ENCODE measurements at places on chromosomes 12 and 14.

DNA sequence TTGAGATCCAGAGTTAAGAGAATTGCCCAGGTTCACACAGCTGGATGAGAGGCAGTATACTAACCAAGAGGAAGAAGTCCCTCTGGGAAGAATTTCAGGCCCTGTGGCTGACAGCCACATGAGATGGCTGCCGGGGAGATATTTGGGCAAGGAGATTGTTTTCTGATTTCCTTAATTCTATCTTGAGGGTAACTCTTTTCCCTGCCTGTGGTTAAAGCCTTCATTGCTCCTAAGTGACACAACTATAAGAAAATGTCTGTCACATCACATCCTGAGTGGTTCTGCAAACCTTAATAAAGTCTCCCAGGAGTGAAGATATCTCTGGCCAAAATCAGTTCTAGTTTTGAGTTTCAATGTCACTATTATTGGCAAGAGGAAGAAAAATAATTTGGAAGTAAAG, 9.6 kb downstream of the ARHGDIB start:
- DNase-seq, result no peak
- no peak overlapping the region for H3K27ac ChIP-seq
- no peaks in the 10 kb centered on the region for H3K27me3 ChIP-seq
- no peak overlapping the region for H3K4me3 ChIP-seq

- no peaks in the 10 kb centered on the region for H3K27me3 ChIP-seq
- no peak overlapping the region for H3K27ac ChIP-seq
- peaks cover 4% of the 10 kb centered on the region for H3K4me1 ChIP-seq
- DNase-seq, result no peak
- H3K36me3 ChIP-seq, result no peaks in the 10 kb centered on the region
- no peak overlapping the region for H3K4me3 ChIP-seq
Measured at GRCh38 chr14:65517635-65518542, 105.4 kb downstream of the FUT8 start.

GRCh38 chr12:113407931-113408600, 4.4 kb upstream of the SDS start:
- peaks cover 4% of the 10 kb centered on the region for H3K4me1 ChIP-seq
- no peaks in the 10 kb centered on the region for H3K27me3 ChIP-seq

DNA sequence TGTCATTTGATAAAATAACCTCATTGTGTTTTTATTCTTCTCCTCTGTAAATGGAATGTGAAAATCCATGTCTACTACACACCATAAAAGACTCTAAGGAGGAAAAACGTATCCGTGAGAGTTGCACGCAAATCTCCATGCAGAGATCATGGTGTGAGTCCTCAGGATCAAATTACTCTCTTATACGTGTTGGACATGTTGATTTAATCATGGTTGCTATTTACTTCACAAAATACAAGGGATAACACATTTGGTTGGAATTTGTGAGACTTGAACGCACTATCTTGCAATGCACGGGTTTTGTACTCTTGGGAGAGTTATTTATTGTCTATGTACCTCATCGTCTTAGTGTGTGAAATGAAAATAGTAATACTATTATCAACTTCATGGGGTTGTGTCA, 128.0 kb upstream of the RASSF8 start:
- H3K27ac ChIP-seq, result no peak overlapping the region
- H3K4me3 ChIP-seq, result no peak overlapping the region

DNA sequence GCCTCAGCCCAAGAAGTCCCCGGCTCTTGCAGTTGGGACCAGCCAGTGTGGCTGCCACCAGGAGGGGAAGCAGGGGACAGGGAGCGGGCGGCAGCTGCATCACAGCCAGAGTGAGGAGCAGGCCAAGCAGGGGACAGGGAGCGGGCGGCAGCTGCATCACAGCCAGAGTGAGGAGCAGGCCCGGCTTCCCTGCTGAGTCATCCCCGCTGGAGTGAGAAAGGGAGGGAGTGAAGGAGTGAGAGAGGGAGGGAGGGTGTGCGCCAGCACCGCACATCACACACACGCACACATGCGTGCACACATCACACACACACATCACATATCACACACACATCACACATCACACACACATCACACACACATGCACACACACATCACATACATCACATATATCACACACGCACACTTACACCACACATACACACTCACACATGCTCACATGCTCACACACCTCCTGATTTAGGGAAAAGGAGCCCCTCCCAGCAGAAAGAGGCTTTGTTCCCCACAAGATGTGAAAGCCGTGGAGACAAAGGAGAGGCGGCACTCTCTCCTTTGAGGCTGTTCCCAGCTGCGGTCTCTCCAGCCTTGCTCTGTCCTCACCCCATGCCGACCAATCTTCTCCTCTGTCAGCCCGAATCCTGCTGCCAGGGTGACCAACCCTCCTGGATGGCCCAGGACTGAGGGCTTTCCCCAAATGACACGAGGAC, 16.7 kb upstream of the ZDHHC22 start:
- no peaks in the 10 kb centered on the region for H3K36me3 ChIP-seq
- no peak overlapping the region for H3K27ac ChIP-seq
- no peaks in the 10 kb centered on the region for H3K27me3 ChIP-seq

GRCh38 chr12:74049348-74049747, 488.3 kb upstream of the ATXN7L3B start:
- no peak overlapping the region for H3K4me3 ChIP-seq

Measured in pancreas (tissue), 10 donors.